Right ventricle myocardium inferior (tissue), 1 donor: ENCODE measurements at places on chromosomes 12 and 14. TPM values are rescaled to one million over a fixed set of nuclear protein-coding genes. Genes with fewer than 3 reads are reported as not detected.

Gene ARG2
- total RNA-seq, result 1.3 TPM

DNA sequence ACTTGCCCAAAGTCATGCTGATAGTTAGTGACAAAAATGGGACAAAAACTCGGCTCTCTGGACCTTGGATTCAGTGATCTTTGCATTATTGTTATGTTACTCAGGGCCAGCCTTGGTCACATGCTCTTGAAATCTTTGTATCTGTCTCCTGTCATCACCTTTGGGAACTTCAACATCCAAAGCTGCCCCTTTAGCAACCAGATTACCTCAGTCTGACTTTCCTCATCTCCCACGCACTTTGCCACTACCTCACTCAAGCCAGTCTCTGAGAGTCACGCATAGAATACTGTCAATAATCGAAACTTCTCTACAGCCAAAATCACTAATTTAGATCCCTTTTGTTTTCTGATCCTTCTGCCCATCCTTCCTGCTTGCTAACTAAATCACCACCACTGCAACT is 90.8 kb upstream of the DAAM1 start:
- DNase-seq, result no peak

Gene GMFB
- 24.9 TPM for total RNA-seq

DNA sequence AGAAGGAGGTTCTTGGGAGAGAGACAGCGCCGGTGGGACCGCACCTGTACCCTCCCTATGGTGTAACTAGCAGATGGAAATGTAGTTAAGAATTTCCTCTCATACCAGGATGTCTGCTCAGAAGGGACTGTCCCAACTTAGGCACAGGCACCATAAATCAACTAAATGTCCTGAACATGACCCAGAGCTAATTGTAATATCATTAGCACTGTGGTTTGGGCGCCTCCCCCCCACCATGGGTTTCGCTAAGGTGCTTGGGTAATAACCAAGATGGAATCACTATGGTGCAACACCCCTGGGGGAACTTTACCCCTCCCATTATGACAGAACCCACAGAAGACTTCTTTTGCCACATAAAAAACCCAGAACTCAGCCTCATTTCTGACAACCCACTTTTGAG is 15.9 kb downstream of the ZNF641 start:
- no peak for DNase-seq

Gene CD9
- 46.9 TPM for total RNA-seq

DNA sequence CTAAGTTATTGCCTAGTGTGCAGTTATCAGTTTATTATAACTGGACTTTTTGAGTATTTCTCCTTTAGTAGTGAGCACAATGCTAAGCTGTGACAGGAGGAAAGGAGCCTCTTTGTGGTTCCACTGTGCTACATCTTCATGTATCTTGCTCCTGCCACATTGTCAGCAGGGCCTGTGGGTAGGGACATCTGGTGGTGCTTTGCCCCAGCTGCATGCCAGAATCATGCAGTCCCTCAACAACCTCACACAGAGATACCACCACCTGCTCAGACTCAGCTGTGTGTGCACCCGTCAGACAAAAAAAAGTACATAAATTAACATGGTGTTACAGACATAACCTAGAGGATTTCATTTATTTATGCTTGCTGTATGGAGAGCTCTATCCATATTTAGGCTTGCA is 51.1 kb downstream of the MIS18BP1 start:
- DNase-seq, result no peak

Gene TEAD4
- 13.4 TPM for total RNA-seq

Gene CCNT1
- 17.0 TPM for total RNA-seq

- no peak for DNase-seq
Measured at GRCh38 chr14:58215191-58215914, 15.4 kb downstream of the ACTR10 start.

GRCh38 chr14:54123841-54124240 is 167.2 kb upstream of the BMP4 start:
- DNase-seq, result no peak

DNA sequence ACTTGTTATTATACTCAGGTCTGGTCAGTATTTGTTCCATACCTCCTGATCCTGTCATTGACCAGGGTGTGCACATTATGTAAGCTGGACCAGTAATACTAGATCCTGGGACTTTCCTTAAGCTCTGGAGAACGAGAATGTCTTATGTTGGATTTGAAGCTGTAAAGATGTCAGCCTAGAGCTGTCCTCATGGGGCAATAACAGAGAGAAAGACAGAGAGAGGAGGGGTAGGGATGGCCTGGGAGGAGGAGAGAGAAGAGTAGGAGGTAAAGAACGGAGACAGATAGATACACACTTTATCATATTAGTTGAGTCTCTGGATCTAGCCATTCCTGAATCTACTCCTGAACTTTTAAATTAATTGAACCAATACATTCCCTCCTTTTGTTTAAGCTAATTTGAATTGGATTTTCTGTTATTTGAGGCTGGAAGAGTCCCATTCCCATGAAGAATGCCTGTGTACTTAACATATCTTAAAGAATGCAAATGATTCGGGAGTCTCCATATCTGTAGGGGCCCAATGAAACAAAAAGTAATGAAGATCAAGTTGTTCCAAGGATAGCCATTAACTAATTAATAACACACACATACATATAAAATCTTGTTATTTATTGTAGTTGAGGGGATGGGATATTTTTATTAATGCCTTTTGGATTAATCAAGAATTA is 55.9 kb downstream of the PLEKHA5 start:
- no peak for DNase-seq

DNA sequence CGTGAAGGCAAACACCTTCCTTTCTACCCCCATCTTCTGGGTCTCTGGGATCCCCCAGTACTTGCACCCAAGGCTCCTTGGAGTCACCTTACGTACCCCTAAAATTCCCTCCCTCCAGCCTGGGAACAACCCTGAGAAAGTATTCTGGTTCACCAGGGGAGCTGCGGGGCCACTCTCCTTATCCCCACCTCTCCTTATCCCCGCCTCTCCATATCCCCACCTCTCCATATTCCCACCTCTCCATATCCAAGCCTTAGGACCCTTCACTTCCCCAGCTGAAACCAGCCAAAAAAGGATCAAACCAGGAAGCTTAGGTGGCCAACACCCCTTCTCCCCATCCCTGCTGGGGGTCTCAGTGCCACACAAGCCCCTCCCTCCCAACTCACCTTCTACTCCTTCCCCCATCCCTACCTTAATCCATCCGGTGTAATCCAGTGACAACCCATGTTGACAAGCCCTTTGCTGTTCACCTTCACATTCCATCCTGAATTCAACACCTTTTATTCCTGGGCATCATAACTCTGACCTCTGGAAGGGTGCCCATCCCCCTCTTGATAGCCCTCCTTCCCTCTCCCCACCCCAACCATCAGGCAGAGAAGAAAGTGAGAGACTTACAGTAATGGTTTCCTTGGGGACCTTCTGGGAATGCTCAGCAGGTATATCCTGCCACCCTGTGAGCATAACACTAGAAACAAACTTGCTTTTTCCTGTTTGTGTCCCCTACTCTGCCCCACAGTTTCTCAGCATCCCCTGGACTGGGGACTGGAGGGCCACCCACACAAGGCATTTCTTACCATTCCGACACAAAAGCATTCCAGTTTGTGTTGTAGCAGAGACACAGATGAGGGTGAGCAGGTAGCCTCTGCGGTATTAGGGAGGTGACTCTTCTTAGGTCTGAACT is 1.6 kb upstream of the MSI1 start:
- DNase-seq, result no peak

Gene IL25
- not detected for total RNA-seq

DNA sequence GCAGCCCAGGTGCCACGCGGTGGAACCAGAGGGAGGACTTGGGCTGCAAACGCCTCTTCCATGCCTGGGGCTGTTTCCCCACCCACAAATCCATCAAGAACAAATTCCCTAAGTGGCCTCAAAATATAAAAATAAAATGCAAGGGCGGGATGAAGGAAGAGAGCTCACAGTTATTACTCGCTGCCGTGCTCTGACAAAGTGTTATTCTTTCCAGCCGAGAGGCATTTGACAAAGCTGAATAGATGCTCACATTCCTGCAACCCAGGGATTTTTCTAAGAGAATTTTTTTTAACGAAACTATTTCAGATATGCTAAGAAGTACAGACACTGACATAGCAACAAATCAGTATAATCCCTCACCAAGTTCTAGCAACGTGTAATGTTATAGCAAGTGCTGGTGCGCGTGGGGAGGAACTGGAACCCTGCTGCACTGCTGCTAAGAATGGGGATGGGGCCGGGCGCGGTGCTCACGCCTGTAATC is 70.7 kb downstream of the SCARB1 start:
- DNase-seq, result no peak

DNA sequence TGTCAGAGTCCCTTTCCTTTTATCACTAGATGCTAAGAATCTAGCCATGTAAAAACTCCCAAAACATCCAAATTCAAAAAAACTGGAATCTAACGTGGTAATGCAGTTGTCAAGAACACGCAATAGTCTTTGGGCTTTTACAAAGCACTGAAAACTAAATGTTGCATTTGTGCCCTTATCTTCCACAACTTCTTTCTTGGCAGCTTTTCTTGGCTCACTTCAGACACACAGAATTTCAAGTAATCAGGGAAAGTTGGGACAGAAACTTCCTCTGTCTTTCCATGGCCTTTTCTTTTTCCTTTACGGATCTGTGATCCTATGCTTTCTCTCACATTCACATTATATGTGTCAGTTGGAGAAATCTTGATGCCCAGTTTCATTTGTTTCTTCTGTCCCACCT is 136.0 kb downstream of the CRADD start:
- no peak for DNase-seq

DNA sequence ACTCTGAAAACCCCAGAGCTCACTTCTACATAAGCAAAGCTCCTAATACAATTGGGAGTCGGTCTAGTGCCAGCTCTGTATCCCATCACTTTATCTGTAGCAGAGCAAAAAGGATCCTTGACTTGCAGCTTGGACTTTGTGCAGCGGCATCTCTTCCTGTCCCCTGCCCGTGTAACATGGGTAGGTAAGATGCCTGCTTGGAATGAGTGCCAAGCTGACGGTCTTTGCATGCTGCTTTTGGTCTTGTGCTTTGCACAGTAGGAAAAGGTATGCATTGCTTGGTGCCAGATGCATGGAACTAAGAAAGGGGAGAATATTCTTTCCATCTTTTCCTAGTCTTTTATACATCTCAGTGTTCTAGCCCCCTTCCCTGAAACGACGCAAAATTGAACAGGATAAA is 6.9 kb upstream of the PLEKHH1 start:
- no peak for DNase-seq

DNA sequence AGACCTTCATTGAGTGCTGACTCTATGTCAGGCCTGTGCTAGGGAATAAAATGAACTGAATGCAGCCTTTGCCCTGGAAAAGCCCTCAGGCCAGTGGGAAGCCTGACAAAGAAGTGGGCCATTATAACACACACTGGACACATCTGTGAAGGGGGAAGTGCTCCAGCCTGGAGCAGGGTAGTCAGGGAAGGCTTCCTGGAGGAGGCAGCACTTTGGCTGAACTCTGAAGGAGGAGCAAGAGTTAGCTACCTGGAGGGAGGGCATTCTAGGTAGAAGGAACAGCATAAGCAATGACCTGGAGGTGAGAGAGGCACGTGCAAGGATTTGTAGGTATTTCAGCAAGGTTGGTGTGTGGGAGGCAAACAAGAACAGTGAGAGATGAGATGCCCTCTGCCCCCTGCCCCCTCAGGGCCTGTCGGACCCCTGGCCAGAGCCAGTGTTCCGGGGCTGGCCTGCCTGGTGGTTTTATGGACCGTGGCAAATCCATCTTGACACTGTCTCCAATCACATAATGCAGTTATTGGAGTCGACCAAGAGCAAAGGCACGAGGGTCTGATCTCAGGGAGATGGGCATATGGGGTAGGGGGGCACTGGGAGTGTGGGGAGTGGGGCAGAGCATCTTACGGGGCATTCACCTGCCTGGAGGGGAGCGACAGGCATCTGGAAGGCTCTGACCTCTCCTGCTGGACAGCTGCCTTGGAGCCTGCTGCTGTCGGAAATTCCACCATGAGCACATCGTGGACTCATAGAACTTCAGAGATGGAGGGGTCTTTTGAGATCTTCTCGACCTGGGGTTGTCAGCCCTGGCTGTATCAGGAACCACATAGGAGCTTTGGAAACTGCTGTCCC is 2.7 kb upstream of the FAM222A start:
- DNase-seq, result no peak

DNA sequence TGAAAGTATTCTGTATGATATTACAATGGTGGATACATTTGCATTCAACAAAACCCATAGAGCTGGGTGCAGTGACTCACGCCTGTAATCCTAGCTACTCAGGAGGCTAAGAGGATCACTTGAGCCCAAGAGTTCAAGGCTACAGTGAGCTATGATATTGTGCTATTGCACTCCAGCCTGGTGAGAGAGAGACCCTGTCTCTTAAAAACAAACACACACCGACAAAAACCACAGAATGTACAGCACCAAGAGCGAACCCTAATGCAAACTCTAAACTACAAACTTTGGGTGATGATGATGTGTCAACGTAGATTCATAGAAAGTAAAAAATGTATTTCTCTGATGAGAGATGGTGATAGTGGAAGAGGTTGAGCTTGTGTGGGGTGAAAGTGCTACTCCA is 8.6 kb downstream of the CAPRIN2 start:
- no peak for DNase-seq

DNA sequence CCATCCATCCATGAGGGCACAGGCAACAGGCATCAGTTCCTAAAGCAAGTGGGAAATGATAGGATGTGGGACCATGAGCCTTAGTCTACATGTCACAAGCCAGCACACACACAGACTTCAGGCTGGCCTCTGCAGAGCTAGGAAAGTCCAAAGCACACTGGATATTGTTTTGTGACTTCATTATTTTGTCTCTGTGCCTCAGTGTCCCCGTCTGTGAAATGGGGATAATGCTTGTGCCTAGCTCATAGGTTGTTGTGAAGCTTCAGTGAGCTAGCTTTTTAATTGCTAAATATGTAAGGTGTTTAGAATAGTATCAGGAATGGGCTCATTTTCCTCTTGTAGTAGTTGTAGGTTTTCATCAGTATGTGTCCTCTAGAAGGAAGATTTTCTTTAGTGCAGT is 27.0 kb upstream of the PLEK2 start:
- DNase-seq, result no peak

DNA sequence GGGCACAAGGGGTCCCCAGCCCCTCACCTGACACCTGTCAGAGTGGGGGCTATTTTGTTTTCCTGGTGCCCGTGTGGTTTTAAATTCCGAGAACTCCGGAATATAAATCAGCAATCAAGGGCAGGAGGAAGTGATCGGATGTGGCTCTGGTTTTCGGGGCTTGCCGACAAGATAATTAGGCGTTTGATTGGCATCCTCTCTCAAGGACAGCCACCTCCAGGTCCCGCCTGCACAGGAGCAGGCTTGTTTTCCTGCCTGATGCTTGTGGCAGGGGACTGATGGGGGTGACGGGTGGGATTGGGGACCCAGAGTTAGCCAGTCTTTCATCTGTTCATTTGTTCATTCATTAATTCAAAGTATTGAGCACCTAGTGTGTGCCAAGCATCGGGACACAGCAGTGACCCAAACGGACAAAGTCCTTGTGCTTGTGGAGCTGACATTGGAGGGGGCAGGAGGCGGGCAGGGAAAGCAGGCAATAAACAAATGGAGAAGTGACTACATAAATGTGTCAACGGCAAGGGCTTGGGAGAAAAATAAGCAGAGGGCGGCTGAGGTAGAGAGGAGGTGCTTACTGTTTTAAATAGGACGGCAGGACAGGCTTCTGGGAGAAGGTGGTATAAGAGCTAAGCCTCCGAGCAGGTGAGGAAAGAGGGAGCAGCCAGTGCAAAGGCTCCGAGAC is 166.5 kb downstream of the PHETA1 start:
- DNase-seq, result no peak

Gene PRB2
- total RNA-seq, result not detected

Gene RHEBL1
- total RNA-seq, result 0.41 TPM

Gene HVCN1
- 11.8 TPM for total RNA-seq
